Renal cortex interstitium (tissue), 15 donors: ENCODE measurements at places on chromosomes 5 and 9. TPM values are rescaled to one million over a fixed set of nuclear protein-coding genes. Genes with fewer than 3 reads are reported as not detected.

DNA sequence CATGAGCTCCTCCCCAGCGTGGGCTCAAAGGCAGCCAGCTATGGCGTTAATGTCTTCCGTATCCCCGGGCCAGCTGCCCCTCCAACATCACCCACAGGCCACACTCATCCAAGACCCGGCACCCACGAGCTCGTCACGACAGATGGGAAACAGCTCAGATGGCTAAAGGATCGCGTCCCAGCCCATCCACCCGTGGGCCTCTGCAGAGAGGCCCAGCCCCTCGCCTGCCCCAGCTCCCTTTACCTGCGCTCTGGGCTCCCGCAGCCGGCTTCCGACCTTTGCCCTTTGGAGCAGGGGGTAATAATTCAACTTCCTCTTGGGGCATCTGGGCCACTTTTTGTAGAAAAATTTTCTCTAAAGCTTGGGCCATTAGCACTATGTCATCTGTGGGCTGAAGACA lies 16.5 kb downstream of the BRD3 start:
- no peak for DNase-seq

DNA sequence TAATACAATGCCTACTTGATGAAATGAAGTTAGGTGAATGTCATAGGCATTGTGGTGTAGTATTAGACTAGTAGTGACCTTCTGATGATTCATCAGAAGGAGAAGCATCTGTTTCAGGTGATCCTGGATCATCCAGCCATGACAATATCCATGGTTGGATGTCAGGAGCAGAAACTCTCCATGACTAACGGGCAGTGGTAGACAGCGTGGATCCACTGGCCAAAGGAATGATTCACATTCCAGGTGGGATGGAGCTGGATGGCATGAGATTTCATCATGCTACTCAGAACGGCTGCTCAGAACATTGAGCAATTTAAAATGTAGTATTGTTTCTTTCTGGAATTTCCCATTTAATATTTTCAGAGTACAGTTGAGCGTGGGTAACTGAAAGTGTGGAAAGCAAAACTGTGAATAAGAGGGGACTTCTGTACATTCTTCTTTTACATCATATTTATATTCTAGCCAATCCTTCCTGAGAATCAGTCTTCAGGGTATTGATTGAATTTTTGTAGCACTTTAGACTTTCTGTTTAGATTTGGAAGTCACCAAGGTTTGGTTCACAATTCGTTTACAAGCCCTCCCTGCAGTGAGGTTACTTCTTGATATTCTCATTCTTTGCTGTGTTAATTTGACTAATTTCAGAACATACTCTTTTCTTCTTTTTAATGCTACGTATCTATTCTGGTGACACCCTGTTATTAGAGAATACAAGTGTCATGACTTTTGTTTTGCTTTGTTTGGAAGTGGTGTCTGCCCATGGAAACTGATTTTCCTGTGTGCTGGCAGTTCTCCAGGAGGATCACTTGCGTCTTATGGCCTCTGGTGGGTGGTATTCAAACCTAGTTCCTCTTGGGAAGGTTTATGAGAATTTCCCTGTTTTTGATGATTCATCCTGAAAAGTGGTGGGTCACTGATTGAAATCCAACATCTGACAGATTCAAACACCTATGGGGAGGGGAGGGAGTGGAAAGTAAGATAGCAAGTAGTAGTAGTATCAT lies 12.2 kb upstream of the CLINT1 start:
- no peak for DNase-seq

The STING1 gene
- polyA plus RNA-seq: 37.7 TPM

The DNAH5 gene
- polyA plus RNA-seq: 1.2 TPM

The HSPB3 gene
- not detected for polyA plus RNA-seq

The PRRT1B gene
- 1.4 TPM for polyA plus RNA-seq

The OLFM1 gene
- polyA plus RNA-seq: 5.8 TPM

The CD74 gene
- polyA plus RNA-seq: 259 TPM

The LRRC8A gene
- 28.0 TPM for polyA plus RNA-seq
